Ureter (tissue), 1 donor: ENCODE measurements at places on chromosomes 2 and 18. TPM values are rescaled to one million over a fixed set of nuclear protein-coding genes. Genes with fewer than 3 reads are reported as not detected.

DNA sequence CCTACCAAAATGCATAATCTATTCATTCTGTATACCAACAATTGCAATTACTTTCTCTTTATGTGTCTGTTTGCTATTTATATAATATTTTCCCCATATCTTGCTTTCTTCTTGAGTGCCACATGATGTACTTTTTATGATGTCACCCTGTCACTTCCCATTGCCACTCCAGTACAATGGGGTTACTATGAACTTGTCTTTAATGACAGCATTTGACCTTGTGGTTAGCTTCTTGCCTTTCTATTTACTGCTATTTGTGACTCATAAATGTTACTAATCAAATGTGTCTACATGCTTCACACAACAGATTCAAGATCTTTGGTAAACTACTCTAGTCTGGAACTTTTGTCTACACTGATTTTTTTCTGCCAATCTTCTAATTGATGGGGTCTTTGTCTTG, 486.3 kb downstream of the NR4A2 start:
- no peak for DNase-seq

Gene RESP18
- total RNA-seq: not detected

DNA sequence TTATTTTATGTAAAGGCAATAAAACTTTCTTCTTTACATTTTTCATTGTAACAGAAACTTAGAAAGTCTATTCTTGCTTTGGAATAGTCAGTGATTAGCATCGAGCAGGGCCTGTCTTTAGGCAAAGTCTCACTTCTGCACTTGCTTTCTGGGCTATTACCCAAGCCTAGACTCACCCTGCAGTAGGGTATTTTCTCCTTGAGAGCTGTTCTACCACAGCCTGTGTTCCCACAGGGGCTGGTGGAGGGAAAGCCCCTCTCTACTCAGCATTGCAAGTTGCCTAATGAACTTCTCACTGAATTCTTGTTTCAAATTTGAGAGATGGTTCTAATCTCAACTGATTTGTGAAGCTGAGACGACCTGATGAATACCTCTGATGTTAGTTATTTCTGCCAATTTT, 111.7 kb upstream of the KLHL14 start:
- no peak for DNase-seq

Gene COL4A3
- 23.3 TPM for total RNA-seq

DNA sequence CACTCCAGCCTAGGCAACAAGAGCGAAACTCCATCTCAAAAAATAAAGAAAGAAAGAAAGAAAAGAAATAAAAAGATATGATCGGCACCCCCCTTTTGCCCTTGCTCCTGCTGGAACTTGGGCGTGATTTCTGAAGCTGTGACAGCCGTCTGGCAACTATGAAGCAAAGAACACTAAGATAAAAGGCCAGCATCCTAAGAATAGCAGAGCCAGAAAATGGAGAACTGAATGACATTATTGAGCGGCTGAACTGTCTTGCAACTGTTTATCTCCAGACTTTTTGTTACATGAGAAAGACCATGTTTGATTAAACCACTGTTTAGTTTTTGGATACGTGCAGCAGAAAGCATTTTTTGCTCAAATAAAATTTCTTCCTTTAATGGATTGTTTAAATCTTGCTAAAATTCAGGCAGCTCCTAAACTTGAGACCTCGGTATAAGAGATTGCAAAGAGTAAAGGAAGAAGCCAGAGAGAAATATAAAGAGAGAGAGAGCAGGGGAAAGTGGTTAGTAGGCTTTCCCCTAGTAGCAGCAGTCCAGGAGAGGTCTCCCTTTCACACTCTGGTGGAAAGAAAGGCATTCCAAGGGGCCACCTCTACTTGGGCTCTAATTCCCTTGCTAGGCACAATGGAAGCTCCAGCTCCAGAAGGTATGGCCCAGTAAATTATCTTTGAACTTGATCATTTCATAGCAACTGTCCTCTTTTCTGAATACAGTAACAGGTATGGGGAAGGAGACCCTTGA, 8.2 kb upstream of the MBD2 start:
- no peak for DNase-seq

DNA sequence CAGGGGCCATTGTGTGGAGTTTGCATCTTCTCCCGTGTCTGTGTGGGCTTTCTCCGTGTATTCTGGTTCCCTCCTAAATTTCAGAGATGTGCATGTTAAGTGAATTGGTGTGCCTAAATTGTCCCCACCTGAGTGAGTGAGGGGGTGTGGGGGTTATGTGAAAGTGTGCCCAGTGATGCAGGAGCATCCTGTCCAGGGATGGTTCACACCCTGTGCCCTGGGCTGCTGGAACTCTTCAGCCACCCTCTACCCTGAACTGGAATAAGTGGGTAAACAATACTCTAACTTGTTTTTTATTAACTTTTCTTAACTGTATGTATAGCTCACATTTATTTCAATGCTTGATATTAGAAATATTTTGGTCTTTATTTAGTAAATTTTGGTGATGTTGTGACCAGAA, 56.0 kb downstream of the UBE2E3 start:
- no peak for DNase-seq

Gene MAPK4
- total RNA-seq: 14.3 TPM

Gene NRP2
- total RNA-seq: 55.8 TPM

DNA sequence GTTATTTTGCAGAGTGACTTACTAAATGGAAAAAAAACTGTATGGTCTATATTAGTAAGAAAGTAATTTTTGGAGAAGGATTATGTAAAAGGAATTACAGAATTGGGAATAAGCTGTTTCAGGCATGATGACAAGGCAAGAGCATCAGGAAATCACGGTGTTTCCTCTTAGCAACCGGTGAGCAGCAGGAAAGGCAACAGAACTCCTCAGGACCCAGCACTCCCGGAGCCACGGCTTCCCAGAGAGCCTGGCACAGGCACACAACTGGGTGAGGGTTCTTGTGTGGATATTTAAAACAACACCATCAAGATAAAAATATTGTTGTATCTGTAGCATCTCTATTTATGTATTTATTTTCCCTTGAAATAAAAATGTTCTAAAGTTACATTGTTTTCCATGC, 34.4 kb downstream of the CYP27C1 start:
- DNase-seq: no peak

GRCh38 chr2:112075490-112076260, 20.6 kb downstream of the TMEM87B start:
- no peak for DNase-seq

DNA sequence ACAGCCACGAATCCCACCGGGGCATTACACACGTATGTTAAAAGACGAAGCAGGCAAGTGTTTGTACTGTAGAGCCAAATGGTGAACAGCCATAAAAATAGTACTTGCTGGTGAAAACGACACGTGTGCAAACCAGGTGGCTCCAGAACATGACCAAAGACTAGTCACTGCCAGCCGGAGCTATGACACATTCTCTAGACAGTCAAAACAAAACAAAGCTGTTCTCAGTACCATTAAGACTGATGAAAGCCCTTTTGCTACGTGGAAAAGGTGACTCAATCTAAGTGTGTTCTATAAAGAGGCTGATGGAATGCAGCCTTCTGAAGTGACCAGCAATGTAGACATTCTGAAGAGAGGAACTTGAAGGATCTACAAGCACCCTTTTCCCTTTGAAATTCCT, 367.7 kb upstream of the NETO1 start:
- DNase-seq: no peak

DNA sequence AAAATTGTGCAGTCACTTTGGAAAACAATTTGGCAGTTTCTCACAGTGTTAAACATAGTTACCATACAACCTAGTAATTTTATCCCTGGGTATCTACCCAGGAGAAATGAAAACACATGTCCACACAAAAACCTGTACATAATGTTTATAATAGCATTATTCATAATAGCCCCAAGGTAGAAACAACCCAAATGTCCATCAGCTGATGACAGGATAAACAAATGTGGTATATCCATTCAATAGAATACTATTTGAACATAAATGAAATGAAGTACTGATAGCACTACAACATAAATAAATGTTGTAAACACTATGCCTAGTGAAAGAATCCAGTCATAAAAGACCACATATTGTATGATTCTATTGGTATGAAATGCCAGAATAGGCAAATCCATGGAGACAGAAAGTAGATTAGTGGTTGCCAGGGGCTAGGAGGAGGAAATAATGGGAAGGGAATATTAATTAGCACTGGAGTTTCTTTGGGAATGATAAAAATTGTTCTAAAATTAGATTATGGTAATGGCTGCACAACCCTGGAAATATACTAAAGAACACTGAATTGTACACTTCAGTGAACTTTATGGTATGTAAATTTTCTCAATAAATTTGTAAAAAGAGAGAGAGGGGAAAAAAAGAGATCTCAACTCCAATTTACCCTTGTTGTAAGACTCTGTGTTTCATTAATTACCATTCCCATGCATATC, 20.8 kb upstream of the VIT start:
- DNase-seq: no peak

DNA sequence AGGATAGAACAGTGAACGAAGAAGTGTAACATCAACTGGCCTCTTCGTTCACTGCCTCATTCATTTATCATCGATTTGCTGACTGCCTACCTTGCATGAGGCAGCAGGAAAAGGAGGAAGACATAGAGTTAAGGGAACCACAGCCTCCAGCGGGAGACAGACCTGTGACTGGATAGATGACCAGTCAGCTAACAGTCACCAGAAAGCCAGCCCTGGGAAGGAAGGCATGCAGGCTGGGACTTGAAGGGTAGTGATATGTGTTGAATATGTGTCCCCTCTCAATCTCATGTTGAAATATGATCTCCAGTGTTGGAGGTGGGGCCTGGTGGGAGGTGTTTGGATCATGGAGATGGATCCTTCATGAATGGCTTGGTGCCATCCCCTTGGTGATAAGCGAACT, 58.3 kb downstream of the CTIF start:
- no peak for DNase-seq

Gene ATRAID
- total RNA-seq: 131 TPM

- DNase-seq: no peak
Measured at GRCh38 chr18:59988098-59988706, 88.4 kb downstream of the PMAIP1 start.

Gene EPB41L5
- 26.7 TPM for total RNA-seq

Gene CHAC2
- 3.2 TPM for total RNA-seq

DNA sequence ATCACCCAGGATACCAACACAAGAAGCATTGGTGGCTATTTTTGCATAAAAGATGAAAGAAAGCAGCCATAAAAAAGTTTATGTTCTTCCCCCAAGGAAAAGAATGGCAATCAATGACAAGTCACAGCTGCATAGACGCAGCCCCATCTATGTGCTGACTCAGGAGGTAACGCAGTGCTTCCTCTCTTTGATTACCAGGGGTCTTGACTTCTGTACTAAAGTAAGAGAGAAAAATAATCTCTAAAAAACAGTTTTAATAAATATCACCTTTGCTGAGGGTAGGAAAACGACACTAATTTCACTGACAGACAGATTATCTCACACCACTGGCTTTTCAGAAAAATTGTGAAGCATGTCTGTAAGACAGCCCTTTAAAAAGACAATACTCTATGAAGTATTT, 33.9 kb upstream of the EVA1A start:
- DNase-seq: no peak

Gene ANKRD36B
- 25.3 TPM for total RNA-seq

DNA sequence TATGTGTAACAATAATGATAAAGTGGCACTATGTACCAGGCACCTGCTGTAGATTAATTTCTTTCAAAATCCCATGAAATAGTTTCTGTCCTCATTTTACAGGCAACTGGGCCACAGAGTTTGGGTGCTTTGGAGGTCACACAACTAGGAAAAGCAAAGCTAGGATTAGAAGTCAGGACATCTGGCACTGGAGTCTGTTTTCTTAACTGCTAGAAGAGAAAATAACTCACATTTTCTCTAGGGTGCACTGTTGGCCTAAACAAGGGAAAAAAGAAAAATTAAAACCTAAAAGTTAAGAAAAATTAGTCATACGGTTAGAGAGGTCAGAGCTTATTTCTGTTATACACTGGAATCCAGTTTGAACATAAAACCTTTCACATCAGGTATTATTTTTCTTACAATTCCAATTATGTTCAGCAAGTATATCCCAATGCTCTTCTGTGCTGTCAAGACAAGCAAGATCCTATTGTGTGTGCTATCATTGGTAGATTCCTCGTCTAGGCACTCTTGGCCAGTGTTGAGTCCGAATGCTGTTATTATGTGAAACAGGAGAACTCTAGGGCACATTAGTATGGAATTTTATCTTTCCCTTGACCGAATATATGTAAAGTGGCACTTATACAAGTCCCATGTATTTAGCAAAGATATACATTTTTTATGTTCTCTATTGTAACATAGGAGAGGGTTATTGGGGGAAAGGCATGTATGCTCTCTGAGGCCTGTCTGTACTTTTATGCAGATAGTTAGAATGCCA, 1.5 kb upstream of the OSGEPL1 start:
- no peak for DNase-seq

GRCh38 chr2:207750345-207750744, 19.4 kb downstream of the FZD5 start:
- no peak for DNase-seq
